ENCODE measurements at places on chromosomes 12 and 14. TPM values are rescaled to one million over a fixed set of nuclear protein-coding genes. Genes with fewer than 3 reads are reported as not detected.
A peak's percentile ranks its signal among the peaks of the same experiment; 100 is the strongest.

The LUM gene
- total RNA-seq, result not detected

DNA sequence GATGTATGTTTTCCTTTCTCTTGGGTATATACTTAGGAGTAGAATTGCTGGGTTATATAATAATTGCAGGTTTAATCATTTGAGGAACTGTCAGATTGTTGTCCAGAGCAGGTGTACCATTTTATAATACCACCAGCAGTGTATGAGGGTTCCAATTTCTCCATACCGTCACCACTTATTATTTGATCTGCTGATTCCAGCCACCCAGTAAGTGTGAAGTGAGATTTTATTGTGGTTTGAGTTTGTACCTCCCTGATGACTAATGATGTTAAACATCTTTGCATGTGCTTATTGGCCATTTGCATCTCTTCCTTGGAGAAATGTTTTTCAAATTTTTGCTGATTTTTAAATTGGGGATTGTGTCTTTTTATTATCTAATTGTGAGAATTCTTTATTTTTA lies 15.1 kb downstream of the NCKAP5L start:
- no peak for DNase-seq

- DNase-seq, result peak; percentile 97
Observed at GRCh38 chr14:102776761-102777710, at the start of gene TRAF3. Gene TRAF3 (plus strand): TSS chr14:102777449. CDS start chr14:102870202, 92,753 bp downstream.

DNA sequence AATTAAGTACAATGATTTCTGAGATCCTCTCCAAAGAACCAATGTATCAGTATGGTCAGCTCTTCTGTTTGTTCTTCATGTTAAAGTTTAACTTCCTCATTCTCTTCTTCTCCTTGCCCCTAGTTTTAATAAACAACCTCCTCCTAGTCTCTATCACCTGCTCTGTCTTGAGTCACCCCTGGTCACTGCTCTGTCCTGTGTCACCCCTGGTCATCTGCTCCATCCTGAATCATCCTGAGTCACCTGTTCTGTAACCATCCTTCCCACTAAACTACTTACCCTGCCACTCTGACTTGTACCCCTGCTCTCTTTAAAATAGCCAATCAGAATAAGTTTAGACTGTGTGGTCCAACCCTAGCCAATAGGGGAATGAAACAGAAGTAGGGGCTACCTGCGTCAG lies 100.5 kb downstream of the ALG10B start:
- DNase-seq, result no peak
